ENCODE measurements at places on chromosomes 12 and 14.

DNA sequence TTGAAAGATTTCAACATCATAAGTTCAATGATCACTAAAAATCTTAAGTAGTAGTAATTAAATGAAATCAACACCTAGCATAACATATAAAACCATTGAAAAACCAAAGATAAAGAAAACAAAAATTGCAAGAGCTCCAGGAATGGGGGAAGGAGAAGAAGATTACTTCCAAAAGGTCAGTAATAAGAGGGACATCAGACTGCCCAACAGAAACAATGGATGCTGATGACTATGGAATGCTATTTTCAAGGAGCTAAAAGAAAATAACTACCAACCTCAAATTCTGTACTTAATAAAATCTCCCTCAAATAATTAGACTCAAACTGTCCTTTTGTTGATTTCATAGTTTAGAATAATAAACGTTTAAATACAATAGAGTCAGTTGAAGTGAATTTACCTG lies 314.5 kb upstream of the LMO3 start:
- DNase-seq = no peak

DNA sequence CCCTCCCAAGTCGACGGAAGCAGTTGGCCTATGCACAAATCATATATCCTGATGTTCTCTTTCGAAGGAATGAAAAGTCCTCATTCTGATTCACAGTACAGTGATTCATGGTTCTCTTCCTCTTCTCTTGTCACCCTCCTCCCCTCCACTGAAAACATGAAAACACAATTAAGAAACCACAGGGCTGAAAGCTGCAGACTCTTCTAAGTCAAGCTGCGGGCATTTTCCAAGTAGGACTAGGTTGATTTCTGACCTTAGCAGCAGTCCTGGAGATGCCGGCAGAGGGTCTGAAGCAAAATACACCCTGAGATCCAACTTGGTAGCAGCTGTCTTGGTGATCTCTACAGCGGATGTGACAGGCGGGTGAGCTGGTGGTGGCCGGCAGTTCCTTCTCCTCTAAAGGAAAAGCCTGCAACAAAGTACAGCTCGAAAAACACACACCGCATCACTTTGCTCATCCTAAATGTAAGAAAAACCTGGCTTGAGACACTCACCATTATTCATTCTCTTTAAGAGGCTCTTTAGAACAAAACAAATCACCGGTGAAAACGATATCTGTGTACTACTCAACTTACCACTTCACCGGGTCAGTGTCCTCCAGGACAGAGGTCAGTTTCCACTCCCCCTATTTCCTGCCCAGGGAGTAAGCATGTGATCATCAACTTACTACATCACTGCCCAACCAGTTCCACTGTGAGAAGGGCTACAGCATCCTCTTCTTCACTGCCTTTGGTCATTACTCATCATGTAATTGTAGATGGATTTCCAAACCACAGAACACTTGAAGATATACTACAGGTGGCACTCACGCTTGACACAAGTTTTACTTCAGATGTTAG lies 6.0 kb downstream of the TMCC3 start:
- no peak for DNase-seq

GRCh38 chr12:120979220-120979861 lies 998 bp downstream of the HNF1A start:
- no peak for DNase-seq

- DNase-seq = no peak
These were observed 26.2 kb downstream of the NKX2-8 start for GRCh38 chr14:36555998-36556743.

GRCh38 chr14:20294636-20295035 lies 11.1 kb downstream of the TTC5 start:
- DNase-seq = no peak

DNA sequence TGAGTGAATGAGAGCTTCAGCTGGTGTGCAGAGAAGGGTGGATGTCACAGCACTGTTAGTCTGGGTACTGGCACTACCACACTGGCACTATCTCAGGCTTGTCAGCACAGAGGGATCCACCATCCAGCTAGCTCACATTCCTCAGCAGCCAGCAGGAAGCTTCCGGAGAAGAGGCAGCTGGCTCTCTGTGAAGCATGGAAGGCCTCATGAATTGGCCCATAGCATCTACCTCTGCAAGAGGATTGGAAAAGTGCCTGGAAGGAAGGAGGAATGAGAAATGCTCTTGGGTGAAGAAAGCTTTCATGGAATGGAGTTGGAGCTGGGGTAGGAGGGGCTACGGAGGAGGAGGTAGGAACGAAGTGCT lies 9.9 kb downstream of the KRT83 start:
- no peak for DNase-seq

DNA sequence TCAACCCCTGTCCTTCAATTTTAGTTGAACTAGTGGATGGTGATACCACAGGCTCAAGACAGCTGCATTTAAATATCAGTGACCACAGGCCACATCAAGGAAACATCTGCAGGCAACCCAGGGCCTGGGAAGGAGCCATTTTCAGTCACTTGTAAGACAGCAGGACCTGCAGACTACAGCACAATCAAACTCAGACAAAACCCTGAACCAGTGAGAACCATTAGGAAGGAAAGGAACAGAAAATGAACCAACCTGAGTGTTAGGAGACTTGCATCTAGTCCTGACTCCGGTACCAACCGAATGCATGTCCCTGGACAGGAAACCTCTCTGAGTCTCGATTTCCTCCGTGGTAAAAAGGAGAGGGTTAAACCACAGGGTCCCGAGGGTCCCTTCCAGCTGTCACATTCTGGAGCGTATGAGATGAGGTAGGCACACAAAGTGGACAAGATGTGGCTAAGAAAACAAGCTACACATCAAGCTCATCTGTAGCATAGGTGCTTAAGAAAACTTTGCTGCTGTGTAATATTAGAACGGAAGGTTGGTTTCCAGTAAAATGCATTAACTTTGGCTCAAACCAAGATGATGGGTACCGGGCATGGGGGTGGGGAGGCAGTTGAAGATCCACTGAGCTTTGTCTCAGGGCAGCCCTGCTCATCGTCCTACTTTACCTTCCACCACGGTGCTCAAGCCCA lies 1.6 kb upstream of the CDKN1B start:
- no peak for DNase-seq

DNA sequence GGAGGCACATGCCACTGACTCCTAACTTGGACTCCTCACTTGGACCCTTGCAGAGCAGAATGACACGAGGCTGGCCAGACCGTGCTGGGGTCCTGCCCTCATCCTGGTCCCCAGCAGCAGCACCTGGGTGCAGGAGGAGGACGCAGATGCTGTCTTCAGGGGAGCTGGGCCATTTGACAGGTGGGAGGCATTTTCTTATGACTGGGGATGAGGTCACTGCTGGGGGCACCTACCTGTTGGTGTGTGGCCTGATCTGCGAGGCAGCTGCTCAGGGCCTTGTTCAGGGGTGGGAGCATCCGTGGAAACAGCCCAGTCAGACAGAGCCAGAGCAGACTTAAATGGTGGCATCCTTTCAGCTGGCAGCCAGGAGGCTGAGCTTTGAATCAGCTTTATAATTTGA lies 57.3 kb downstream of the CACNA1C start:
- DNase-seq = no peak

GRCh38 chr14:65356327-65356836 lies 56.1 kb upstream of the FUT8 start:
- no peak for DNase-seq

DNA sequence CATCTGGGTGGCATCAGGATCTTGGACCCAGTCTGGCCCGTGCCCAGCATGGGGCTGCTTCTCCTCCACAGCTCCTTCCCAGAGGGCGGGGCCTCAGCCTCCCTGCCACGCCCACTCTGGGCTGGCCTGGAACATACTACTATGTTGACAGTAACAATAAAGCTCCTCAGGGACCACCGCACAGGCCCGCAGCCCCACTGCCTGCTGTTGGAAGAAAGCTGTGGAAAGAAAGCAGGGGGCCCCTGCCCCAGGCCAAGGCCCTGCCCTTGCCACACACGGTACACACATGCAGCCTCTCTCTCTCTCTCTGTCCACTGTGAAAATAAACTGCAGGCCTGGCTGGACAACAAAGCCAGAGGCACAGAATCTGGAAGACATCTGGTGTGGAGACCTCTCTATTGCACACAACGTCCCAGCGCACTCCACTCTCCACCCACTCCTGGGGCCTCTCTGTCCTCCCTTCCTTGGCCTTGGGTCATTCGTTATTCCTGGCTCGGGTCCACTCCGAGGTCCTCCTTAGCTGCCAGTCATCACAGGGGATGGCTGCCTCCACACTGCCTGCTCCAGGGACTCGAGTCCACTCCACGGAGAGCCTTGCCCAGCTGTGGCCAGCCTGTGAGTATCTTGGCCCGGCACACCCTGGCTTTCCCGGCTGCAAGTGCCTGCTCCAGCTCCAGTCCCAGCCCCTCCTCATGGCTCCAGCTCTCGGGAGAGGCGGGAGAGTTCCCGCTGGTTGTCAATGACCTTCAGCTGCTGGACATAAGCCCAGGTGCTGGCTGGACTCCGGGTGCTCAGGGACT lies 11.8 kb upstream of the ENDOU start:
- DNase-seq = no peak

DNA sequence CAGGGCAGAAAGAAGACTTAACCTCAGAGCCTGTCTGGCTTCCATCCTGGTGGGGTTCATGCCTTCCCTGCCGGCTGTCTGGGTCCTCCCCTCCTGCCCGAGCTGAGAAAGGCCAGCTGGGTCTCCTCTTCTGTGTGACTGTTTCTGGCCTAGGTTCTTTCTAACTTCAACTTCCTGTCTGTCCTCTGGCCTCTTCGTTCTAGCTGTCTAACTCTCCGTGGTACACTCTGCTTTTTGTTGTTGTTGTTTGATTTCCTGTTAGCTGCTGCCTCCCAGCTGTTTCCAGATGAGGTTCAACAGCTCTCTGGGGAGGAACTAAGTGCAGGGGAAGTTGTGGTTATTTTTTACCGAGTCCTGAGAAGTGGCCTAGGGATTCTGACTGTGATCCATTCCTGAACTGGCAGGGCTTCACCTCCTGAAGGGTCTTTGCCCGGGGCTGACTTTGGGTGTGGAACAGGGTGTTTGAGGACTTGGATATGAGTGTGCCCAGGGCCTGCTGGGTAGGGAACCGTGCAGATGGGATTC lies 3.2 kb downstream of the MLXIP start:
- no peak for DNase-seq

GRCh38 chr12:22733756-22734155 lies 108.8 kb downstream of the ETNK1 start:
- no peak for DNase-seq

- no peak for DNase-seq
These were observed 43.1 kb downstream of the AKAP6 start for GRCh38 chr14:32372154-32372553.

GRCh38 chr14:61258985-61259384 lies 22.2 kb downstream of the TMEM30B start:
- no peak for DNase-seq

DNA sequence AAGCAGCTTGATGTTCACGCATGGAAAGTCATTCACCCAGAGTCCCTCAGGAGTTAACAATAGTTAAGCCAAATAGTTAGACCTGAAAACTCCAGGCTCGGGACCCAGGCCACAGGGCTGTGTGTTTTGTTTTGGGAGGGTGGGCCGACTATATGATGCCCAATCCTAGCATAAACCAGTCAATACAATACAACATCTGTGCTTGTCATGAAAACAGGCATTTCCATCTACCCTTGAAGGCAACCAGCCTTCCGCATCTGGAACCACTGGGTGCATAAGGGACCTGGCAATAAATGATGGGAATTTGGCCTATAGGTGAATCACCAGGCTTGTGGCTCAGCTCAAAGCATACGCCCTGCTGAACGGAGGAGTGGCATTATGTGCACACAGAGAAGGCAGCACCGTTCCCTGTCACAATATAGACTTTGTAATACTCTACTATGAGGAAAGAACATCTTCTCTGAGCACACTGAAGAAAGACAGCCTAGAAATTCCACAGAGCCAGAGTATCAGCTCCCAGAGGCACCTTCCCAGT lies 91.0 kb upstream of the FOXN3 start:
- DNase-seq = no peak

DNA sequence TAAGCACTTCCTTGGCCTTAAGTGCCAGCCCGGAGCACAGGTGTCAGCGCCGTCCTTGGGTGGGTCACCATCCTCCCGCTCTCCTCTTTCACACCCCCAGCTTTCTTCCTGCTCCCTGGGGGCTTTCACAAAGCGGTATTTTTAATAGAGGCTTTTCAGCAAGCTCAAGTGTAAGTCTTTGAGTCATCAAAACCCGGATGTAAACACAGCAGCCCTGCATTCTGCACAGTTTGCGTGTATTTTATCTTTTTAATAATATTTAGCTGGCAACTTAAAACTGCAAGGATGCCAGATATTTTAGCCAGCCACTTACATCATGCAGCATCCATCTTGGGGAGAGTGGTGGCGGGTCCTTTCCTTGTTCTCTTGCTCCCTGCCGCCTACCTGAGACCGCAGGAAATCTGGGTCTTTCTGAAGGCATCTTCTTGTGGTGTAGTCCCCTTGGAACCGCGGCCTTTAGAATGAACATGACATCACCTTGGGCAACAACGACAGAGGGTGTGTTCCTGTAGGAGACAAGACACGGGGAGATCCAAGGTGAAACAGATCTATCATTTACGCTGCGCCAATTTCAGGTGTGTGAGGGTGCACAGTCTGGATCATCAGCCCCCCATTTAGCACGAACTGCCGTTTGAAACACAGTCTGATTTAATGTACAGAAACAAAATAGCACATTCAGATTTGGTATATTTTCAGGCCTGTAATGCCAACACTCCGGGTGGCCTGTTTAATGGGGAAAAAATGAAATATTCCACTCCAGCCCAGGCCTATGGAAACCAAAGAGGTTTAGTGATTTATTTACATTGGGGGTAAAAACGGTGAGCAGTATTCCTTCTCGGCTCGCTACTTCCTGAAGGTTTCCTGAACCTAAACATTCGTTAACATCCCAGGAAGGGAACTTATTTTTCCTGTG lies 12.5 kb upstream of the IRF2BPL start:
- DNase-seq = no peak

DNA sequence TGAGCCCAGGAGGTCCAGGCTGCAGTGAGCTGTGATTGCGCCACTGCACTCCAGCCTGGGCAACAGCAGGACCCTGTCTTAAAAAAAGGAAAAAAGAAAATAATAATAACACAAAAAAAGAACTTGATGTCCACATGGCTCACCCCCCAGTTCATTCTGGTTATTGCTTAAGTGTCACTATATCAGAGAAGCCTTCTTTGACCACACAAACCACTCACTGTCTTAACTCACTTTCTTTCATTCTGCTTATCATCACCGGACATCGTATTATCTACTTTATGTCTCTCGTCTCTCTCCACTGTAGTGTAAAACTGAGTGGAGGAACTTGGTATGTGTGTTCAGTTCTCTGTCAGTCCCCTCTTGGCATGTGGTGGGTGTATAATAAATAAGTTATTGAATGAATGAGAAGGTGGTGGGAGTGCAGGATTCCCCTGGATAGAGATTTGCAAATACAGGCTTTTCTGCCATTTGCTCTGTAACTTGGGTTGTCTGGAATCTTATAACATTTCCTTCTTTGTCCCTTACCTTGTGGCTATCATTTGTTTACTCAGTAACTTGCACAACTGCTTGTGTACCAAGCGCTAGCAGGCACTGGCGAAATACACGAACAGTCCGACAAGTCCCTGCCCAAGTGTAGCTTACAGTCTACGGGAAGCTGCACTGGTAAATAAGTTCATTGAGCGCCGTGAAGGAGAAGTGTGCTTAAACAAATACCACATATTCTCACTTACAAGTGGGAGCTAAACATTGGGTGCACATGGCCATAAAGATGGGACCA lies 86.6 kb upstream of the TRAF3 start:
- no peak for DNase-seq

Measured in esophagus squamous epithelium (tissue), 5 donors.